Stimulated activated CD8-positive, alpha-beta memory T cell treated with anti-CD3 and anti-CD28 coated beads, Interleukin-15, amount 100 ng/mL, for 48 hours (primary cell): ENCODE measurements at places on chromosomes 3 and 15.

DNA sequence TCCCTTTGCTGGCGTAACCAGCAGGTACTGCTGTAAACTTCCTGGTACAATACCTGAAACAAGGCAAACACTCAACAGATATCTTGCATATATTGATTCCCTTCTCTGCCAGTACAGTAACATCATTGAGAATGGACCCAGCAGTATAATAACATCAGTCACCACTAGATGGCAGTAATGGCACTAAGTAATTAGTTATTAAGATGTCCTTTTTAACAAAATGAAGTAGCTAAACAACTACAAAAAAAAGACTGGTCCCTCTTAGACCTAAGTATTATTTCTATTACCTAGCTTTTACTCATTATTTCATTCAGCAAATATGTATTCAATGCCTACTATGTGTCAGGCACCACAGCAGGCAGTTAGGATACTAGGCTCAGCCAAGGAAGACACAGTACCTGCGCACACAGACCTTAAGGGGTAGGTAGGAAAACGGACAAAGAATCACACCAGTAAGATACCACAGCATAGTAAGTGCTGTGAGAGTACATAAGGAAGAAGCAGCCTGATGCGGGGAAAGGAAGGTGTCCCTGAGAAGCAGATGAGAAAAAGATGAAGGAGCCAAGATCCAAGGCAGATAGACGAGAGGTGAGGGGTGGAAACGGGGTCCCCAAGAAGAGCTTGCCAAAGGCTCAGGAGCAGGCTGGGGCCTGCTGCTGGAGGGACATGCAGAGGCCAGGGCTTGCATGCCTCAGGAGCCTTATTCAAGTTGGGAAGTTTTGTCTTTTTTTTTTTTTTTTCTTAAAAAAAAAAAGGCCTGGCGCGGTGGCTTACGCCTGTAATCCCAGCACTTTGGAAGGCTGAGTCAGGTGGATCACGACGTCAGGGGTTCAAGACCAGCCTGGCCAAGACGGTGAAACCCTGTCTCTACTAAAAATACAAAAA, 102.7 kb upstream of the CHD2 start:
- no peak for DNase-seq

DNA sequence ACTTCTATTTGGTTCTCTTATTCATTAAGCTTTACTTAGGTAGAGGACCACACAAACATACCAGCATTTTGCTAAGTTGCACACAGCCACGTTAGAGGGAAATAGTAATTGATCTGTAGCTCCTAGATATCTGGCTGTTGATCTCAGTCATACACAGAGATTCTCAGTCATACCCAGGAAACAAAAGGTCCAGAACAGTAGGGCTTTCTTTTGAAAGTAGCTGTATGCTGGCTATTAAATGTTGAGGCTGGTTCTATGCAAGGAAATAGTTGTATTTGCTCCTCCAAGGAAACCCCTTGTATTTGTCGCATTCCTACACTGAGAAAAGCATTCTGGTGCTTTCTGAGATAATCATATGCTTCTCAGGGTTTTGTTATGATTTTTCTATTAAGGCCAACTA, 523.8 kb downstream of the SOX2 start:
- DNase-seq: no peak

GRCh38 chr3:127200086-127200691, 7.3 kb downstream of the PRR23E start:
- no peak for DNase-seq

GRCh38 chr3:61381745-61382392, 130.6 kb upstream of the FHIT start:
- DNase-seq: no peak

DNA sequence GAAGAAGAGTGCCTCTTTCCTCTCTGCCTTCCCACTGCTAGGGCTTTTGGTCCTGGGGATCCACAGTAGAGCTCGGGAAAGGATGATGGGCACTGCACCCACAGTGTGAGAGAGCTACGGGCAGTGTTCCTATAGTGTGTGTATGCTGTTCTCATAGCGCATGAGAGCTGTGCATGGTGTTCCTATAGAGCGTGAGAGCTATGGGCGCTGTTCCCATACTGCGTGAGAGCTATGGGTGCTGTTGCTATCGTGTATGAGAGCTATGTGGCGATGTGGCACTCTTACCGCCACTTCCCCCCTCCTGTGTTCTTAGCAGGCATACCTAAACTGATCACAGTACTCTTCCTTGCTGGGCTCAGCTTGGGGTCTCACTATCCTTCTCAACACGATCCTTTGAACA, 213.5 kb downstream of the EDEM1 start:
- DNase-seq: no peak

- DNase-seq: no peak
These were observed 334.6 kb upstream of the ATP10A start for GRCh38 chr15:26197719-26198118.

- DNase-seq: no peak
These were observed 105.9 kb downstream of the TP63 start for GRCh38 chr3:189737071-189737470.

DNA sequence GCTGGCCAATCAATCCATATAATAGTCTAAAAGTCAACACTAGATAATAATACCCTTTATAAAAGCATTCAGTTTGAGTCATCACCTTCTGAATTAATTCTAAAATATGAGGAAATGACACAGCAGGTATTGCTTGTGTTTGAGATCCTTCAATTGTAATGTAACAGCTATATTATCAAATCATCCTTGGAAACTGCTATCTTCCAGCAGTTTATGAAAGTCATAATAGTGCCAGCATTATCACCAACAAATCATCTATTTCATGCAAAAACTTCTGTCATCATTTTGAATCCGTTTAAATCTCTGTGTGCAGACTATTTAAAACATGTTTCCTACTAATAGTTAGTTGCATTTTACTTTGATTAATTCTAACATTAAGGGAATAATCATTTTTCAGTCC, 468.7 kb downstream of the CADM2 start:
- DNase-seq: no peak

DNA sequence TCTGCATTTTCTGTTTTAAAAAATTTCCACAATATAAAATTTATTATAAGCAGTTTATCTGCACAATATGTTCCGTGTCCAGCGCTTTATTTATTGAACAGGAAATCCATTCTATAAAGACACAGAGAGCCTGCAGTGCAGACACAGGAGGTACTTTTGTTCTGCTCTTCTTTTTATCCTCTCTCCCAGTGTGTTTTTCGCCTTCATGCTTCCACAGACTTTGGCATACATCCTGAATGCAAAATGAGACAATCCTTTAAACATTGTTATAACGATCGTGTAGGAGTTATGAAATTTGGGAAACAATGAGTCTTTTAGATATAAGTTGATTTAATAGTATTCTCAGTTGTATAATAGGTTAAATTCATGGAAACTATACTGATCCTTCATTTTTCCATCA, 749.2 kb downstream of the NAALADL2 start:
- DNase-seq: no peak

GRCh38 chr15:27025481-27025966, 54.5 kb downstream of the GABRG3 start:
- no peak for DNase-seq

DNA sequence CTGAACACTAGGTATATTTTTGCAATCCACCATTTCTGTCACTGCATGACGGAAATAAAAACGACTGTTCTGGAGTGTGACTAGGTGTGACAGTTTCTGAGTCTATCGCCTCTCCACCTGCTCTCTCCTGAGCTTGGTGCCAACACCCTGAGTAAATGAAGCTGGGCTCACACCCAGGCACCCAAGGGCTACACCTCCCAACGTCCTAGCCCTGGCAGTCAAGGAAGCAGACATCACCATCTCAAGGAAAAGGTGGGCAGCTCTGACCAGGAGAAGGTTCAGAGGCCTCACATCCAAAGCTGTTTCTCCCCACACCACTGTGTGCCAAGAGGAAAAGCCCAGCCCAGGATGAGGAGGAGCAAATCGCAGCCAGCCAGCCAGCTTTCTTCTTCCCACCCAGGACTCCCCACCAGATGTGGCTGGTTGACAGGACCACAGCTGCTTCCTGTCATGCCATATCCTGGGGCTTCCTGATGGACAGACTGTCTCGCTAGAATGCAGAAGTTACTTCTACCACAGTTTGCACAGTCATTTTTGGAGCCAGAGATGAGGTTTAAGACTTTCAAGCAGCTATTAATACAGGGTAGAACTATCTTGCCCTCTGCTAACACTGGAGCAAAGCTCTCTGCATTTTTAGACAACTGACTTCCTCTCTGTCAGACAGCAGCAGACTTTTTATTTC, 3.3 kb downstream of the SCAMP2 start:
- DNase-seq: no peak

- no peak for DNase-seq
These were observed 209.4 kb downstream of the DIPK2A start for GRCh38 chr3:144181062-144181461.

- DNase-seq: no peak
These were observed 2.7 kb upstream of the ALS2CL start for GRCh38 chr3:46695962-46696894.

DNA sequence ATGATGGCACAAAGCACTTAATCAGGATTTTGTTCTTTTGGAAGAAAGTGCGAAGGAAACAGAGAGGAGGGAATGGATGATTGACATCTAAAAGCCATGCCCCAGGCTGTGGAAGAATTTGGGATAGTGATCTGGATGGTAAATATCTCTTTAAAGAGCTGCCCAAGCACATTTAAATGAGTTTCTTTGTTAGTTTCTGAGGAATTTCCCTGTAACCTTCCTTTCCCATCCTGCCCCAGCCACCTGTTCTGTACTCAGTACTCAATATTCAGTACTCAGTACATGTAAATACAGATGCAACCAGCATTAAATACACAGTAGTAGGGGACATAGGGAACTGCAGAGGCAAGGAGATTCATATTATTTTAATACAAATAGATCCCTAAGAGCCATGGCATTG, 7.8 kb upstream of the CORO2B start:
- no peak for DNase-seq

GRCh38 chr3:43770426-43771103, 79.8 kb downstream of the ABHD5 start:
- DNase-seq: no peak

- DNase-seq: no peak
These were observed 167.3 kb downstream of the ALCAM start for GRCh38 chr3:105533960-105534359.

DNA sequence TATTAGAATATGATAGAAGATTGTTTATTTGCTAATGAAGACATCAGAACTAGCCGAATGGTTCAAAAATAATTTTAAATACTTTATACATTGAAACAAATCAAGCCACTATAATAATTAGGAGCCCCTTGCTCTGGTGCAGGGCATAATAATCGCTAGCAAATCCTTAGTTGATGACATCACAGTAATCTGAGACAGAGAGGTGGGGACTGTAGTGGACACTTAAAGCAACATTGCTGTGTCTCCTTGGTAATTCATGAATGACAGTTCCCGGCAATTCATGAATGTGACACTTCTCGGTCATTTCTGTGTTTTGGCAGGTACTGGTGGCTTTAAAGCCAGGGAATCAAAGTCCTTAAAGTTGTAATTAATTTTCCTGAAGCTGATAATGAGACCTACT, 114.3 kb downstream of the PPM1L start:
- no peak for DNase-seq

- no peak for DNase-seq
These were observed 165.2 kb upstream of the UMPS start for GRCh38 chr3:124565013-124565412.
